ENCODE measurements at places on chromosomes 2 and 18.

GRCh38 chr2:3204031-3204821, 173.4 kb downstream of the EIPR1 start:
- DNase-seq = no peak

GRCh38 chr2:234146087-234146826, 95.8 kb downstream of the SPP2 start:
- peak; percentile 96 for DNase-seq

GRCh38 chr2:234363011-234363487, 133.8 kb downstream of the ARL4C start:
- DNase-seq = peak; percentile 74

DNA sequence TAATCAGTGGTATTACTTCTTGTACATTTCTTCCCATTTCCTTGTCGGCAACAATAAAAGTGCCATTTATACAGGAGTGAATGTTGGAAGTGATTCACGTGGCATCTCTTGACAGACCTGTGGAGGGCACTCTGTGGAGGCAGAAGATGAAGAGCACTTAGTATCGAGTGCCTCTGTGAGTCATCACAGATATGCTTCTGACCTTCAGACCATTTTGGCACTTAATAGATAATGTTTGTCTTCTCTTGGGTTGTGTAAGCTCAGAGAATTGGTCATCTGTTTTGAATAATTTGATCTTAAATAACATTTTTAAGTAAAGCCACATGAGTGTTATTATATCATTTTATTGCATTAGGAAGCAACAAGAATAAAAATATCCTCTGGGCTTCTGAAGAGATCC, 305.5 kb downstream of the PTPRM start:
- peak; percentile 42 for DNase-seq

DNA sequence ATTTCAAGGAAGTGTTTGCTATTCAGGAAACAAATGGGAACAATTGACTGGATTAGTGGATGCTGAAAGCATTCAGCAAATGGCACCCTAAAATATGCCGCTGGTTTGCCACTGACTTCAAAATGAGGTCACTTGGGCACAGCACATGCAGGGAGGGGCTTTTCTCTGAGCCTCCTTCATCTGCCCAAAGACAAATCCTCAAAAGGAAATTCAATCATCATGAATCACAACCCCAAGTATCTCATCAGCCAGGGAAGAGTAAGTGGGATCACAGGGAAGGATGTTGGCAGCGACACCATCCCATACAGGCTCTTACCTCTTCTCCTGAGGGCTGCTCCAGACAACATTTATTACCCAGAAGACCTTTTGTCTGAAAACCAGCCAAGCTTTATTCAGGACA, 14.4 kb upstream of the SP140L start:
- DNase-seq = peak; percentile 9

DNA sequence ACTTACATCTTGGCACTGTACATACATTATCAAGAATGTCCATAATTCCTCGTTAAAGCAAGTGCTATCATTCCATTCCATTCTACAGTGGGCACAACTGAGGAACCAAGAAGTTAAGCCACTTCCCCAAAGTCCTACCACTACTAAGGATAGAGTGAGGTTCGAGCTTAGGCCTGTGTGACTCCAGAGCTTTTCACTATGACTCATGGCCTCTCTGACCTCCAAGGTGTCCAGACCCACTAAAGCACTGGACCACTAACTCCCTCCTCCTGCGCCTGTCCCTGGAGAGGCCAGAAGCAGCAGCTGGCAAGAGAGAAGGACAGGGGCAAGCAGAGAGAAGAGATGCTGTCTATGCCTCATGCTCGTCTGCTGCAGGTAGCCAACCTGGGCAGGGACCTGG, 117.0 kb downstream of the ZBTB7C start:
- no peak for DNase-seq

DNA sequence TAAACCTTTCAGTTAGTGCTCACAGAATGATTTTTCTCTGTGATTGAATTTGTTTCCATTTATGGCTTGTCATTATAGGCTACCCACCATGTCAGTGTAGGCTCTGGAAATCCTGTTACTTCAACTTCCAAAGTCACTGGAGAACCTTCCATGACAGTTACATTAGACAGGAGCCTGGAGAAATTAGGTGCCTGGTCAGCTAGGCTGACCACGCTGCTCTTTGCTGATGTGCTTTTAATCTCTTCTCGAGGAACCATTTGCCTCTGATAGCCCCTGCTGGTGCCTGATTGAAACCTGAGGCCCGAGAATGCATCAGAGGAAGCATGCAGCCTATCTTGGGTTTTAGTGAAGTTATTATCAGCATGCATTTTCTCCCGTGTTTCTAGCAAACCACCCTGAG, 29.6 kb upstream of the TTN start:
- DNase-seq = no peak

- DNase-seq = no peak
Measured at GRCh38 chr18:24127735-24128134, 11.1 kb upstream of the CABYR start.

- no peak for DNase-seq
Measured at GRCh38 chr2:43605851-43606250, 10.0 kb upstream of the THADA start.

DNA sequence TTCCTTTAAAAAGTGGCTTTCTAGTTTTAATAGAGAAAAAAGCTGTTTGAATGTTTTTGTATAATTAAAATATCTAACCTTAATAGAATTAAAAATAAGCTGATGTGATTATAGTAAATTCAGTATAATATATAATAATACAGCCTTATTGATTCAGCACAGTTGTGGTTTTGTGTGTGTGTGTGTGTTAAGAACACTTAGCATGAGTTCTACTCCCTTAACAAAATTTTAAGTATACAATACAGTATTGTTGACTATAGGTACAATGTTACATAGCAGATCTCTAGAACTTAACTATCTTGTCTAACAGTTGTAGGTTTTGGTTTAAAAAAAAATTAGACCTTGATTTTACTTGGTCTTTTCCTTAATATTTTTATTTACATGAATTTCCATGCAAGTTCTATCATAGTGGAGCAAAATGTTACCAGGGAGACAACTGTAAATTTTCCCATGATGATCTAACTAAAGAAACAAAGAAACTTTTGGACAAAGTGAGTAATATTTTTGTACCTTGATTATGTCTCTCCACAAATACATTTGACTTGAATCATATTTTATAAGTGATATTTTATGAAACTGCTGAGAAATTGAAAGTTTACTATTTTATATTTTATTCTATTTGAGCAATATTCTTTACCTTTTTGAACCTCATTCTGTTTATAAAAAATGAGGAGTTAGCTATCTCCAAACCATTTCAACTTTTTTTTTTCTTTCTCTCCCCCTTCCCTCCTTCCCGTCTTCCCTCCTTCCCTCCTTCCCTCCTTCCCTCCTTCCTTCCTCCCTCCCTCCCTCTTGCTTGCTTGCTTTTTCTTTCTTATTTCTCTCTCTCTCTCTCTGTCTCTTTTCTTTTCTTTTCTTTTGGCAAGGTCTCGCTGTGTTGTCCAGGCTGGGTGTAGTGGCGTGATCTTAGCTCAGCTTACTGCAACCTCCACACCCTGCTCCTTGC, 46.3 kb downstream of the ZC3H6 start:
- no peak for DNase-seq

DNA sequence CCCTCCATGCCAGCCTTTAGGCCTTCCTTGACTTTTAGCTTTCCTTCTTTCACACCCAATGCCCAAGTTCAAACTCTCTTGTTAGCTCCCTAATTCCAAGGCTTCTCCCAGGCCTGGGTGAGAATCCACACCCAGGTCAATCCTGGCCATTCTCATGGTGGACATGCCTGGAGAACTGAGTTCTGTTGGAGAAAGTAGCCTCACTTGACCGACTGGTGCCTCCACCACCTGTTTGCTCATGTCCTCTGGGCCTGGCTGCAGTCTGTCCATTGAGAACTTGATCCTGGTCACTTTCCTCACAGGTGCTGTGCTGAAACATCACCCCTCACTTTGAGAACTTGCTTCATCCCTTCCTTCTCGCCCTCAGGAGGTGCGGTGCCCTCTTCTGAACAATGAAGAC, 189.1 kb upstream of the TWIST2 start:
- no peak for DNase-seq

DNA sequence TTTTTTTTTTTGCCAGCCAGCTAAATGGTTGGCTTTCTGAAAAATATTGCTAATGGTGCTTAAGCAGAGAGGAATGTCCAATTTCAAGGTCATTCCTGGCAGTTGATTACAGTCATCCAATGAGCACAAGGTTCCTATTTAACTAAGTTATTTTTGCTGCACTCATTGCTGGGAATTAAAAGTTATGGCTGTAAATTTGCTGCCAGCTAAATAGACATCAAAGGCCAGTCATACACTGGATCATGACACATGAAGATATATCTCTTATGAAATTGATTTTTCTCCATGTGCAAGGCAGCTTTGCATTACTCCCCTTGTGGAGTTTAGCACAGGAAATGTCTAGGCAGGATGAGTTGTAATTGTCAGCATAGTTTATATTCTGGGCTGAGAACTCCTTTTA, 1898.4 kb upstream of the CELF4 start:
- DNase-seq = peak; percentile 47

- no peak for DNase-seq
Measured at GRCh38 chr2:127199223-127199622, 20.9 kb downstream of the CYP27C1 start.

DNA sequence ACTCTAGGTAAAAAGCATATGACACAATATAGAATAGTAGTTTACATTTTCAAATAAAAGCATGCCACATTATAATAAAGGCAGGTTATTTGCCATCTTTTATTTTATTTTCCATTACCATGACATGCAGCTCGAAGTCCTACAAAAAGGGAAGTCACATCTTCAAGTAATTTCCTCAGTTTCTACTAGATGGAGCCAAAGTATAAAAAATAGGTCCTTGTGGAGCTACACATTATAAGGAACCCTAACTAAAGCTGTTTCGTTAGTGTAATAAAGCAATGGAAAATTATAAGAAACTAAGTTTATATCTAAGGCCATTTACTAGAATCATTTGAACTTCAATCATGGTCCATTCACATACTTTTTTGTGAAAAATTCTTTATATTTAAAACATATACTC, 674.5 kb downstream of the KCNJ3 start:
- peak; percentile 16 for DNase-seq

- DNase-seq = no peak
Measured at GRCh38 chr2:67952066-67952465, 110.7 kb downstream of the C1D start.

GRCh38 chr2:121501031-121501430, 29.6 kb upstream of the RNU4ATAC start:
- peak; percentile 45 for DNase-seq

DNA sequence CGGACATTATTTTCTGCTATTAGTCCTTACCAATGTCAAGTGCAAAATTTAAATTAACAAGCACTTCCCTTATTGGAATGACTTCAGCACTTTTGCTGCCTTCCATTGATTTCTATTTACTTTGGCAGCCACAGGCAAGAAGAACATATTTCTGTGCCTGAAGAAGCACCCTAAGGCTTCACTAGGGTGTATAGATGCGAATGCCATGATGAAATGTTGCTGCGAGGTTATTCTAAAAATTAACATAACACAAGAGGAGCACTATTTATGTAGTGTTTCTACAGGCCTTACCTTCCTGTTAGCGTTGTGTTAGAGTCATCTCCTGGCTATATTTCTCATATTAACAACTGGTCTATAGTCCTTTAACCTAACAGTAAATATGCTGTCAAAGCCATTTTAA, 365.0 kb upstream of the HNRNPA3 start:
- DNase-seq = no peak

DNA sequence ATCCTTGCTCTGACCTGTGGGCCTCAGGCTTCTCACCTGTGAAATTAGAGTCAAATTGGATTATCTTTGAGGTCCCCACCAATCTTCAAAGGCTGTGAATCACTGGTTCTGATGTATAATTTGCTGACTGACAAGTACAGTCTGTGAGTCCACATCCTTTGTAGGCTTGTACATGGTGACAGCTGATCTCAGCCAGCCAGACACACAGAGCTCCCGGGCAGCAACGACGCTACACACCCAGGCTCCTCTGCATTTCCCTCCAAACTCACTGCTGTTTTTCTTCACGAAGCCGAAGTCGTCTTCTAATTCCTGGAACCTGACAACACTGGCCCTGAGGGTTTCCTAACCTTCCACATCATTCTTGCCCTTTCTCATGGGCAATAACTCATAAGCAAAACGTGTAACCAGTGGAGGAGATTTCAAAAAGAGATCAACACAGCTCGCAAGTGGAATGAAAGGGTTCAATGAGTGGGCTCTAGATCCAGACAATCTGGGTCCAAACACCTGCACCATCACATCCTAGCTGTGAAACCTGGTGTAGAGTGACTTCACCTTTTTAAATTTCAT, 37.9 kb upstream of the EVA1A start:
- no peak for DNase-seq

DNA sequence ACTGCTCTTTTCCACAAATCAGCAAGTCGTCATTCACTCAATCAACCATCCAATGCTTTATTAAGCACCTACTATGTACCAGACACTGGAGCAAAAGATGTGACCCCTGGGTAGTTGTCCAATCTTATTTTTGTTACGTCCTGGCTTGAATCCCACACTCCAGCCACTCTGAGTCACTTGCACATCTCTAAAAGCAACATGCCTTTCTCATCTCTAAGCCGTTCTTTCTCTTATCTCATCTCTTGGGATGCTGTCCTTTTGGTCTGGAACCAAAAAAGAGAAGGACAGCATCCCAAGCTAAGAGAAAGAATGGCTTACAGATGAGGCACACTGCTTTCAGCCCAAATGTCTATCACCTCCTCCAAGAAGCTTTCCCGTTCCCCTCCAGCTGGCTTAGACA, 58.8 kb downstream of the RNF152 start:
- peak; percentile 28 for DNase-seq

GRCh38 chr2:171726847-171727450, 39.7 kb downstream of the DYNC1I2 start:
- DNase-seq = peak; percentile 53

- no peak for DNase-seq
Measured at GRCh38 chr2:224033601-224034000, 5.5 kb downstream of the SERPINE2 start.
